LNCaP clone FGC (cell line): ENCODE measurements at places on chromosomes 4 and X.

GRCh38 chr4:157824021-157824420 is 348.8 kb downstream of the GASK1B start:
- no peak for DNase-seq

GRCh38 chr4:155745984-155746383 is 12.8 kb upstream of the GUCY1B1 start:
- DNase-seq = no peak

DNA sequence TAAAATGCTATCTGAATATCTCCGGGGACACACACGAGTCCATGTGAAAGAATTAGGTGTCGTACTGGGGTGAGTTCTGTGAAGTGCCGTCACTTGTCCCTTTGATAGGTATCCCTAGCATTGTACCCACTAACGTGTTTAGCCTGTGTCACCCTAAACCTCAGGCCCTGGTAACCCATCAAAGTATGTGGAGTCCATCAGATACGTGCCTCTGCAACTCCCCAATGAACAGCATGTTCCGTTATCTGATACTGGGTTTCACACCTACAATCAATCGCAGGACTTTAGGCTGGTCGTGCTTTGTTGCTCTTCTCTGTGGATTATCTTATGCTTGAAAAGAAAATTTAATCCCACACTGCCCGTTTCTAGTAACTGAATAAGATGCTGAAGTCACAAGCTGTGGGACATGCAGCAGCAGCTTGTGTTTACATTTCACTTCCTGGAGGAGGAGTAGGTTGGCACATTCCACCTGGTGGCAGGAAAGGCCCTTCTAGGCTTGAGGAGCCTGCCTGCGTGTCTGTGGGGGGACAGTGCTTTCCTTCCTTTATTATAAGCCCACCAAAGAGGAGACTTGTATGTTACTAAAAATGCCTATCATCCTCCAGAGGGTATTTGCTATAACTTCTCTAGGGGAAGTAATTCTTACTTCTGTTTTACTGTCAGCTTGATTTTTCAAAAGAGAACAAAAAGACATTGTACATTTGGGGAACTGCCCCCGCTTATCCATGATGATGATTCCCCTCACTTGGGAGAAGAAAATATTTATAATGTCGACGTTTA is 127.2 kb downstream of the FNIP2 start:
- DNase-seq = no peak

DNA sequence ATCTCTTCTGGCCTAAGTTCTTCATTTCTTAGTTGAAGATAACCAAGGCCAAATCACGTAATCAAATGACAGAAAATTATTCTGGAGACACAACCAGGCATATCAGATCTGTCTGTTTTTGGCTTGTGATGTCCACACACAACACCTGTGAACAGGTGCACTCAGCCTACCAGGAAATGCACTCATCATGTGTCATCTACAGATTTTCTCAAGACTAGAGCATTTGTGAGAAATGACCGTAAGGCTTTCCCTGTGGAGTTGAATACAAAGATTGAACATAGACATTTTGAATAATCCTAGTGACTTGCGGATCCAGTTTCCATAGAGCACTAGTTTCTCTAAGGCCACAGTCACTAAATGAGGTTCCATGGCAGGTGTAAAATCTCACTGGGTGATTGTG is 26.7 kb upstream of the CXCL8 start:
- no peak for DNase-seq

DNA sequence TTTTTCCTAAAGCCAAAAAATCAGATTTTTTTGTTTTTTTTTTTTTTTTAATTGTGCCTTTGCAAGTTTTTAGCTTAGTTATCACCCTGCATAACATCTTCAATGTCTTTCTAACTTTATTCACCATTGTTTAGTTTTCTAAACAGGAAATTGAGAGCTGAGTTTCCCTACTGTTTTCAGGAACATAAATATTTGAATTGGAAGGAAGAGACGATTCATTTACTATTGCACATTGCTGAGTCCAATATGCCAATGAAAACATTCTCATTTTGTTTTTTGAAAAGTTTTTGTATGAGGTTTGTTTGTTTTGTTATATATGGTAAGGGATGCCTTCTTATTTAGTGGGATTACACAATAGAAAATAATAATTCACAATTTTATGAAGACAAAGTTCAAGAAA is 148.4 kb downstream of the ANKRD50 start:
- DNase-seq = peak; percentile 14

DNA sequence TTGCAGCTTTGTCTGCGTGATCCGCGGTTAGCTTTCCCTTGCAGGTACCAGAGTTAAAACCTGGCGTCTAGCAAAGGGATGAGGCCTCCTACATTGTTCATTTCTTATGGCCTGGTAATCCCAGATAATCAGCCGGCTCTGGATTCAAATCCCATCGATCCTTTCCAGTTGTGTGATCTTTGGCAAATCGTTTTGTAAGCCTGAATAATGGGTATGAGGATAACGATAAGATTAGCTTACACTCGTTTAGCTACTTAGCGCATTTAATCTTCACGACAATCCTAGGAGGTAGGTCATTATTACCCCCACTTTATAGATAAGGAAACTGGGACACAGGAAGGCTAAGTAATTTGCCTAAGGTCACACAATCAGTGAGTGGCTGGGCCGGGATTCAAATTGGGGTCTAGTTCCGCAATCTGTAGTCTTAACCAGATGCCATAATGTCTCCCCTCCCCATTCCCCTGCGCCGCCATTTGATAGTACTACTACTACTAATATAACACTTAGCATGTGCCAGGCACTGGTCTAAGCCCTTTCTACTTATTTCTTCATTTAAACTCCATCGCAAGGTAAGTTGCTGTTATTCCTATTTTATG is 1.7 kb upstream of the UBA1 start:
- DNase-seq = no peak

DNA sequence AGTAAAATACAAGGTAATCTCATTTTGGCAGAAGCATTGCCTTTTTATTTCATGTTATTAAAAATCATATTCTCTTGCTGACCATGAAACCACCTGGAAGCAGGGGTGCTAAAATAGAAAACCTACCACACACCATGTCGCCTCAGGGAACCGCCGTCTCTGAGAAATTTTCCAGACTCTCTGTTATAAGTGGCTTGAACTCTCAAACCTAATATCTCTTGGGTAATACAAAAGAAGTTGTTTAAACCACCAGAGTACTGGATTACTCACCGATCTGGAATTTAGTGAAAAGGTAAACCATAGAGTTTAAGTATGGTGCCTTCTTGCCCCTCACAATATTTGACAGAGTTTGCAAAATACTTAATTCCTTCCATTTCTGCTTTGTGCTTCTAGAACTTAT is 27.7 kb downstream of the ENPP6 start:
- DNase-seq = no peak

DNA sequence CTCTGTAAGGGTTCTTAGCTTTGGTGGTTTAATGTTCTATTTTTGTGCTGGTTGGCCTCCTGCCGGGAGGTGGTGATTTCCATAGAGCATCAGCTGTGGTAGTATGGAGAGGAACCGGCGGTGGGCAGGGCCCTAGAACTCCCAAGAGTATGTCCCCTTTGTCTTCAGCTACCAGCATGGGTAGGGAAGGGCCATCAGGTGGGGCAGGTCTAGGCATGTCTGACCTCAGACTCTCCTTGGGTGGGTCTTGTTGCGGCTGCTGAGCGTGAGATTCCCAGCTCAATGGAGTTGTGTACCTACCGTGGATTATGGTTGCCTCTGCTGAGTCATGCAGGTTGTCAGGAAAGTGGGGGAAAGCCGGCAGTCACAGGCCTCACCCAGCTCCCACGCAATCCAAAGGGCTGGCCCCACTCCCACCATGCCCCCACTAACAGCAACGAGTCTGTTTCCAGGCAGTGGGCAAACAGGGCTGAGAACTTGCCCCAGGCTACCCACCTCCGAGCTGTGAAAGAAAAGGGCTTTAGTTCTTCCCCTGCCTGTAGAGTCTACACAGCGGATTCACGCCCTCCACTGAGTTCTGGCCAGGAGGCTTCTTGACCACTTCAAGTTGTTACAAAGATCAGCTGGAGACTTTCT is 235.9 kb downstream of the RPA4 start:
- DNase-seq = no peak

- DNase-seq = no peak
Measured at GRCh38 chr4:30605616-30606190, 114.5 kb upstream of the PCDH7 start.

DNA sequence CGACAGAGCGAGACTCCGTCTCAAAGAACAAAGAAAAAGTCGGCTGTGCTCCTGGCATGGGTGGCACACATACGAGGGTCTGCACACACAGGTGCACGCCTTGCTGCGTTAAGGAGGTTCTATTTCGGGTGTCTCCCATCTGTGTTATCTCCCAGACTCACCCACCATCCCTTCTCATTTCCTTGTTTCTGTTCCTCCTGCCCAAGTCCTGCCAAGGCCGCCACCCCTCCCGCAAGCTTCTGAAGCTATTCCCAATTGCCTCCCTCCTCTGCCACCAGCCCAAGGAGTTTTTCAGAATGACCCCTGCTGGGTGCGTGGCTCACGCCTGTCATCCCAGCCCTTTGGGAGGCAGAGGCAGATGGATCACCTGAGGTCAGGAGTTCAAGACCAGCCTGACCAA is 6.0 kb upstream of the IL3RA start:
- DNase-seq = no peak

- no peak for DNase-seq
Measured at GRCh38 chr4:32645653-32646052, 1925.5 kb downstream of the PCDH7 start.

GRCh38 chr4:54745031-54745770 is 87.4 kb downstream of the KIT start:
- no peak for DNase-seq

DNA sequence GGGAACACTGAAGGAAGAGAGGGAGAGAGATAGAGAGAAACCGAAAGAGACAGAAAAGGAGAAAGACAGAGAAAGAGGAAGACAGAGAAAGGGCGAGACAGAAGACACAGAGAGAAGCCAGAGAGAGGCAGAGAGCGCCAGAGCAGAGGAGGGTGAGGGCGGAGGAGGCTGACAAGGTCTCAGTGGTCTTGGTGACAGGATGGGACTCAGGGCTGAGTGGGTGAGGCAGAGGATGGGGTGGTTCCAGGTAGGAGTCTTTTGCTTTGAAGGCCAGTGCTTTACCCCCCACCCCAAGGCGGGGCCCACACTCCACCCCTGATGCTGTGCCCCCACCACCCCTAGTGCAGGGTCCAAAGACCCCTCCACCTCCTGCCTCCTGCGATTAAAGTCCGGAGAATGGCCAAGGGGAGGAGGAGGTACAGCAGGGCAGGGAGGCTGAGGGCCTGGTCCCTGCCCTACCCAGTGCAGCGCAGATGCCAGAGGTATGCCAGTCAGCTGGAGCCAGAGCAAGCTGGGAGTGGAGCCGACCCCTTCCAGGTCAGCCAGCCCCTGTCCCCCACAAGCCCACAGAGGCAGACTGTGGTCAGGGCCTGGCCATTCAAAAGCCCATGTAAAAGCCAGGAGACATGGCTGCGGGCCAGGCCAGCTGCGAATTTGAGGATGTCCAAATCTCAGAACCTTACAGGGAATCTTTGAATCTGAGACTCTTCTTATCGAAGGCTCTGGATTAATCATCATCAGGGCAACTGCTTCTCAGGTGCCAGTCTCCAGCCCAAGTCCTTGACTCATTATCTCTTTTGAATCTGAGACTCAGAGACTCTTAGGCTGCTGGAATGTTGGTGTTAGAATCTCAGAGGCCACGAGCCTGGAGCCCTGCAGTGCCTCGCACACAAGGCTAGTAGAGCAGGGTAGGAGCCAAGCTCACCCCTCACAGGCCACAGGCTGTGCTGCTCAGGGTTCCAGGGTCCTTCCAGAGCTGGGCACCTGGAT is 758 bp downstream of the IQSEC2 start:
- no peak for DNase-seq

- DNase-seq = no peak
Measured at GRCh38 chrX:134801267-134801666, 143.0 kb upstream of the PLAC1 start.

DNA sequence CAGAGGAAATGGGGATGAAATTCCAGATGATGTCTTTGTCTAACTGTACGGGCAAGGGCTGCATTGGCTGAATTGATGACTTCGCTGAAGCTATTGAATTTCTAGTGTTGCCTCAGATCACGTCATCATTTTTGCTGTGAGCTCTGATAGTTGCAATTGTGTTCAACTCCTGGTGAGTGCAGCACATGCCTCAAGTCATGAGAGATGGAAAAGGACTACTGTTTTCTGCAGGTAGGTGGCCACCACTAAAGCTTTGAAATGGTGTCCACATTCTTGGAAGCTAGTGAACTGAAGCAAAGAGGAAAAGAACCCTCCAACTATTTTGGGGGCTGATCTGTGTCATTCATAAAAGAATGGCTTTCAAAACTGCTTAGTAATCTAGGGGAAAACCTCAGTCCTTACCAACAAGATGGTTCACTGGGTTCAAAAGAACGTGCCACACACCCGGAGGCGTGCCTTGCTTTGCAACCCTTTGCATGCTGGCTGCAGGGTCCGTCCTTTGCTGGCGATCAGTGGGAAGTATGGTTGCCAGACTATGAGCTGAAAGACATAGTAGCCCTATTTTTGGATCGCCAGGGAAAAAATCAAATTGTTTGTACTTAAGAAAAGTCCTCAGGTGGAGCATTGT is 88.1 kb upstream of the STOX2 start:
- no peak for DNase-seq

DNA sequence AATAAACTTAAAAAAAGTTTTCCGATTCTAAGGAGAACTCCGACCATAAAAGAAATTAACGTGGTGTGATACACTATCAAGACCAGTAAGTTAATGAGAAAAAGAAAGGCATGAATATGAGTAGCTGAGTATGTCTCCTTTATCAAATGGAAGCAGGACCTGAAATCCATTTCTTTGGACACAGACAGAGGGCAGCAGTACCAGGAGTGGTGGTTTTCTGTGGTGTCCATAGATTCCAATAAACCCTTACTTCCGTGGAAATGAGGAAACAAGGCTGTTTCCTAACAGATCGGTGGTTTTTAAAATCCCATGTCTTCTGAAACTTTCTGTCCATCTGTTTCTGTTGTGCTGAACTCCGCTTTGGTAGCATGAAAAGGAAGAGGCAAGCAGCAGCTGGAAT is 128.5 kb upstream of the TSPAN5 start:
- no peak for DNase-seq

- no peak for DNase-seq
Measured at GRCh38 chr4:55312489-55313101, 33.4 kb upstream of the SRD5A3 start.

DNA sequence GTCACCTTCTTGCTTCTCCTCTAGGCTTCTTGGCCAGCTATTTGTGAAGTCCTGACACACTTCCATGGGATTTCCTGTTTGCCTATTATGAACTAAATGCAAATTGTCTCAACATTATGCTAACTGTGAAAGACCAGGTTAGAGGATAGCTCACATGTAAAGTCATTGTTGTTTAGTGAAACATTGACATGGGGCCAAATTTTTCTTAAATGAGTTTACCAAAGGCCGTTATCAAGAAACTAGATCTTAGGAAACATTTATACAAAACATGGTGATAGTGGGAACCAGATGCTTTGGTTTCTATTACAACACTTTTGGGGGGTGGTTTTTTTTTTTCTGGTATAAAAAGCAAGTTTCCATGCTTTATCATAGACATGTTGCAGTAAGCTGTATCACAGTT is 466.8 kb upstream of the FAM241A start:
- DNase-seq = no peak

DNA sequence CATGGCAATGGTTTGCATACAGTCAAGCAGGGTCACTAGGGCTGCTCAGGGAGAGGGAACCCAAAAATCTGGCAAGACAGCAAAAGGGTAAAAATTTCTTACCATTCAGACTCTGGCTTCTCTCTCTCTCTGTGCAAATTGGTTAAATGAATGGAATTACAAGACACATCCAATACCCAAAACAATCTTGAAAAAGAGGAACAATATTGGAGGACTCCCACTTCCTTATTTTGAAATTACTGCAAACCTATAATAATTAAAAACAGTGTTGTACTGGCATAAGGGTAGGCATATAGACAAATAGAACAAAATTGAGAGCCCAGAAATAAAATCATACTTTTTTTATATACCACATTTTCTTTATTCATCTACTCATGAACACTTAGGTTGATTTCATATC is 24.1 kb downstream of the ETDA start:
- no peak for DNase-seq
